Femur (tissue), 1 donor: ENCODE measurements at places on chromosomes 3 and 15.

GRCh38 chr3:45962033-45962432 lies 18.8 kb downstream of the CXCR6 start:
- DNase-seq, result no peak

GRCh38 chr15:39102431-39102830 lies 478.4 kb upstream of the THBS1 start:
- DNase-seq, result no peak

DNA sequence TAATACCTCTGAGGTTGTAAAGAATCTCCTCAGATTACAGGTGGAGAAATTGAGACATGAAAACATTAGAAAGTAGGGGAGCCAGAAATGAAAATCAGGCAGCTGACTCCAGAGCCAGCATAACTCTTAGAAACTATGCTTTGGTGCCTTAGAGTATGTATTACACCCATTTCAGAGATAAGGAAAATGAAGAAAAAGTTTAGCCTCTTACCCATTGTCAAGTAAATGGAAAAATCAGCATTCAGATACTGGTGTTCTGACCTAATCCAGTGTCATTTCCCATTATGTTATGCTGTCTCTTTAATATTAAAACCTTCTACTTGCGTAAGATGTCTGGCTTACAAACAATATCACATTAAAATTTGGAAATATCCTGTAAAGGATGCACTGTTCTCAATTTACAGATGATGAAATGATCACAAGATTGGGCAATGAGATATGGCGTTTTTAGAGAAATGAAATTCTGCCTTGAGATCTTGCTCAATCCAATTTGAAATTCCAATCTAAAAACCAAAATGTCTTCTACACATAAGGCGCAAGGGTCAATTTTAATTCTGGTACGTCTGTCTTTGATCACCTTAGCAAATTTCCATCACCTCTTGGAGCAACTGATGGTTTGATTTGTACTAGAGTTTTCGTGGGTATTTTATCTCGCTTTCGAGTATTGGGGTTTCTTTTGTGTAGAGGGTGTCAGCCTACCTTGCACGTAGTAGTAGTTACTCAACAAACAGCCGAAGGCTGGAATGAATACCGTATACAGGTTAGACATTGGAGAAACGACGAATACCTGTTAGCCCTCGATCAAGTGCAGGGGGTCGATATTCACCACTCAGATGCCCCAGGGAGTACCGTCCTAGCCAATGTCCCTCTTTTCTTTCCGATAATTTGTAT lies 902 bp upstream of the ZCWPW2 start:
- DNase-seq, result no peak

GRCh38 chr15:85858586-85859375 lies 64.1 kb upstream of the KLHL25 start:
- peak; percentile 75 for DNase-seq
